ENCODE measurements at places on chromosomes 2 and 18.

- ATAC-seq: peak; percentile 78
Observed at GRCh38 chr2:168165397-168165796, 82.0 kb downstream of the STK39 start.

- ATAC-seq: no peak
Observed at GRCh38 chr2:38474021-38474456, 97.0 kb upstream of the ATL2 start.

GRCh38 chr18:55249550-55249949 lies 290.3 kb upstream of the CCDC68 start:
- peak; percentile 80 for ATAC-seq

DNA sequence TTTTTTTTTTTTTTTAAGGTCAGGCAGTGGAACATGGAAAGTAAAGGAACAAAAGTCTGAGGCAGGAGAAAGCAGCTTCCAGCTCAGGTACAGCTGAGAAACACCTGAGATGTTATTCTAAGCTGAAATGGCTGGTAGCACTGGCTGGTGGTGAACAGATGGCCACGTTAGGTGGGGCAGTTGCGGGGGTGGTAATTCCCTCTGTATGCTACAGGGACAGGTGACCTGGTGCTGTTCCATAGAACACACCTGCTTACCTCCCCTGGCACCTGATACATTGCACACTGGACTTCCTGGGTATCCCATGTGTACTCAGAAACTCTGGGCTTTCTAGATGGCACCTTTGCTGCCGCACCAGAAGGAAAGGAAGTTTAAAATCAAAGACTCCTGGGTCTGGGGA lies 333.3 kb downstream of the SLC8A1 start:
- ATAC-seq: no peak

DNA sequence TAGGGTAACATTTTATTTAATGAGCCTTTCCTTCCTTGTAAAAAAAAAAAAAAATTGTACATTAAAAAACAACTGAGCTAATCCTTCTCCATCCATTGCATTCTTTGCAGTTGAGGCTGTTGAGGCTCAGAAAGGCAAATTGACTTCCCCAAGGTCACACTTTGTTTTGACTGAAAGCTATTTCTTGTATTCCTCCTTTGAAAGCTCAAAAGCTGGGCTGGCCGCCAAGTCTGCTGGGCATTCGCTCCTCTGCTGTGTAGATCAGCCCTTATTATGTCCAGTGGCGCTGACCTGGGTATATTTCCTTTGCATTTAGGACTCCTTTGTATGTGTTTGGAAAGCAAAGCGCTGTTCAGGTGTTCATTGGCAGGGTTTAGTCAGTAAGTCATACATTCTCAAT lies 44.0 kb downstream of the SGPP2 start:
- ATAC-seq: no peak

GRCh38 chr2:68565858-68566257 lies 77.5 kb upstream of the PROKR1 start:
- ATAC-seq: no peak

GRCh38 chr2:208375491-208376068 lies 31.0 kb upstream of the PTH2R start:
- ATAC-seq: no peak

DNA sequence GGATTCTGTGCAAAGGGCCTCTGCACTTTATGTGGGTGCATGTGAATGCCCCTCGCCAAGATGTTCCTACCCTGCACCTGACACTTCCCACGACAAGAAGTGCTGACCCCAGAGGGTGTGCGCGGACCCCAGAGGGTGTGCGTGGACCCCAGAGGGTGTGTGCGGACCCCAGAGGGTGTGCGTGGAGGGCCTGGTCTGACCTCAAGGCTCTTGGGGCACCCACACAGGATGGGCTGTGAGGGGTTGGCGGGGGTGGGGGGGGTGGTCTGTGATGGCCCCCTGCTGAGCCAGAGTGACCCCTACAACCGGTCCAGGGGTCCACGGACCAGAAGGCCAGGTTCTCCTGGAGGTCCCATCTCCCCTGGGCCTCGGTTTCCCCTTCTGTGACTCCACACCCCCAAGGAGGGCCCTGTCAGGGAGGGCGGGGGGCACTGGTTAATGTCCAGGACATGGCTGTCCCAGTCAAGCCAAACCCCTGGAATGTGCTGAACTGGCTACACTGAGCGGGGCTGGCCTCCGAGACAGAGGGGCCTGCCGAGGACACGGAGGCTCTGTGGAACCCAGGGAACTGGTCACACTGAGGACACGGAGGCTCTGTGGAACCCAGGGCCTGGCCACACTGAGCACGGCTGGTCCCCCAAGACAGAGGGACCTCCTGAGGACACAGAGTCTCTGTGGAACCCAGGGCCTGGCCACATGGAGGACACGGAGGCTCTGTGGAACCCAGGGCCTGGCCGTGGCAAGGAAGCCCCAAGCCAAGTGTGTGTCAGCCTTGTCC lies 3.1 kb downstream of the NEU4 start:
- no peak for ATAC-seq

DNA sequence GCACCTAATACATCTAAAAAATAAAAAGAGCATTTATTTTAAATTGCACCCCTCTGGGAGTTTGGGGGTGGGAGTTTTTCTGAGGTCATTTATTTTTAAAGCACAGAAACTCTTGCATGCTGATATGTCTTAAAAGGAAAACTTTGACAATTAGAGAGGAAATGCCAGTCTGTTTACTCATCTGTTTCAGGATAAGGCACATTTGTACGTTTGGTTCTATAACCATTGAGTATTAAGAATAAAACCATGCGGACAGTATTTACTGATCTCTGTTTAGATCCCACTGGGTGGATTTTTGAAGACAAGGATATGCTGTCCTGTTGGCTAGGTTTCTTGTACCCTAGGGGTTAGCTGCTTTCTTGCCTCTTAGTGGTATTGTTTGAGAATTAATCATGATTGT lies 122.9 kb downstream of the TANC1 start:
- no peak for ATAC-seq

- ATAC-seq: no peak
Observed at GRCh38 chr18:39555496-39555895, 1989.9 kb upstream of the CELF4 start.

DNA sequence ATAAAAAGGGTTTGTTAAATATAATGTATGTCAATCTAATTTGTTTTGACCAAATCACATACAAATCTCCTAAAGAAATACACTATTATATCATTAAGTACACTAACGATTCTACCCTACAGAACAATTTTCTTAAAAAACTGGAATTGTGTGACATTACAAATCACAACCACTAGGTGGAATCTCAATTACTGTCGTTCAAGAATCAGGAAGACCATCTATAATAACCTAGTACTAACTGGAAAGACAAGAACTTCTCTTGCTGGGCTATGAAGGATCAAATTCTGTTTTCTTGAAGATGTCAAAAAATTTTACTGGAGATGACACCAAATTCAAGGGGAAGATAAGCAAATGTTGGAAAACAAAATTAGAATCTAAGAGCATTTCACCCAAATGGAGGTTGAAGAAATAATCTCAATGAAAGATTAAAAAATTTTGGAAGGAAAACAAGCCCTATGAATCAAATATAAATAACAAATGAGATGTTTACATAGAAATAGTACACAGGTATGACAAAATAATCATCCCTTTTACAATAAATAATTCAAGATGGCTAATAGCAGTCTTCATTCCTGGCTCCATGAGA lies 110.9 kb downstream of the STK39 start:
- ATAC-seq: no peak

DNA sequence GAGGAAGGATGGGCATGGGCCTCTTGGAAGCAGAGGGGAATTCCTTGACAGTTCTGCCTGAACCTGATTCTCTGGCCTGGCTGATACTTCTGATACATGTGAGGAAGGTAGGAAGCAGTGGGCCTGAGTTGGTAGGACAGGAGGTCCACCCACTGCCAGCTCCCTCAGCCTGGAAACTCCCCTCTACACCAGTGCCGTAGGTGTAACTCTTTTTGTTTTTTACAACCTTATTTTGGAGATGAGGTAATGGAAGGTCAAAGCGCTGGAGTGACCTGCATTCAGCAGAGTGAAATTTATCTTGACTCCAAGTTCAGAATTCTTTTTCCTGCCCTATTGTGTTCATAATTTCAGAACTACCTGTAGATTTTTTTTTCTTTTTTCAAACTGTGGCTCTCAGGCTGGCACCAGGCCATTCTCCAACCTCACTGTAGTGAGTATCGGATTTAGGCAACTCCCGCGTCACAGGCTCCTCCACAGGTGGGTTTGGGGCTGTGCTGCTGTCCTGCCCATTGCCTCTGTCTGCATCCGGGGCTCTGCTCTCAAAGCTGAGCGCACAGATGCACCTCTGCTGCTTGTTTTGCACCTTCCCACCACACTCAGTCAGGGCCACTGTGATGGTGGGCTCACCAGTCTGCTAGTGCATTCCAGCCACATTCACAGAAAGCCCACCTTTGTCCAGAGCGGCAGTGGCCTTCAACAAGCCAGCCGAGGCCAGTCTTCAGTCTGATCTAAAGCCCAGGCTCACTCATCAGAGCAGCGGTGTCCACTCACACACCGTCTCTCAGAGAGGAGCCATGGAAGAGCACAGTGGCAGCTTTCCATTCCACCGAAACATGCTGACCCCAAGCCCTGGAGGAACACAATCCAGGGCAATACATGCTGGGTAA lies 87.2 kb downstream of the UXS1 start:
- ATAC-seq: peak; percentile 55

GRCh38 chr2:163573652-163574051 lies 162.2 kb downstream of the FIGN start:
- no peak for ATAC-seq

- no peak for ATAC-seq
Observed at GRCh38 chr2:118846442-118846952, 951 bp downstream of the EN1 start.
